HS-27A (cell line): ENCODE measurements at places on chromosomes 4 and X.
A peak's percentile ranks its signal among the peaks of the same experiment; 100 is the strongest.

DNA sequence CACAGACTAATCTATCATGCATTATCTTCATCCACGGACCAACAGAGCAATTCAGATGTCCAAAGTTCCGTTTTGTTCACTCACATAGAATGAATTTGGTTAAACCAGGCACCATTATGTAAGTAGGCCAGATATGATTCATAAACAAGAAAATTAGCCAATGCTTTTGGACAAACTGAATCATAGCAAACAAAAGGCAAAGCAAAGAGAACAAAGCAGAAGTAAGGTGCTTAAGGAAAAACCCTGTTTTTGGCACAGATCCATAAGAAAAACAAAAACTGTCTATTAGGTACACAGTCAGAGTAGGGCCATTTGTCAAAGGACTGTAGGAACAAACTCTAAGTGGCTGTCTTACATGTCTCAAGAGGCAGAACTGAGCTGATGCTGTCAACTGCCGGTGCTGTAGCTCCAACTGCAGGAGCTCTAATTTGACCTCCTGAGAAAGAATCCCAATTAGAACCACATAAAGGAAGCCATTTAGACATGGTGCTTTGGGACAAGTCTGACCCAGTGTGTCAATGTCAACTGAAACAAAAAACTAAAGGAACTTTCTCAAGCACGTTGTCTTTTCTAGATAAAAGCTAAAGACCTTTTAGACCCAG is 146.7 kb downstream of the COL25A1 start:
- no peak for DNase-seq

DNA sequence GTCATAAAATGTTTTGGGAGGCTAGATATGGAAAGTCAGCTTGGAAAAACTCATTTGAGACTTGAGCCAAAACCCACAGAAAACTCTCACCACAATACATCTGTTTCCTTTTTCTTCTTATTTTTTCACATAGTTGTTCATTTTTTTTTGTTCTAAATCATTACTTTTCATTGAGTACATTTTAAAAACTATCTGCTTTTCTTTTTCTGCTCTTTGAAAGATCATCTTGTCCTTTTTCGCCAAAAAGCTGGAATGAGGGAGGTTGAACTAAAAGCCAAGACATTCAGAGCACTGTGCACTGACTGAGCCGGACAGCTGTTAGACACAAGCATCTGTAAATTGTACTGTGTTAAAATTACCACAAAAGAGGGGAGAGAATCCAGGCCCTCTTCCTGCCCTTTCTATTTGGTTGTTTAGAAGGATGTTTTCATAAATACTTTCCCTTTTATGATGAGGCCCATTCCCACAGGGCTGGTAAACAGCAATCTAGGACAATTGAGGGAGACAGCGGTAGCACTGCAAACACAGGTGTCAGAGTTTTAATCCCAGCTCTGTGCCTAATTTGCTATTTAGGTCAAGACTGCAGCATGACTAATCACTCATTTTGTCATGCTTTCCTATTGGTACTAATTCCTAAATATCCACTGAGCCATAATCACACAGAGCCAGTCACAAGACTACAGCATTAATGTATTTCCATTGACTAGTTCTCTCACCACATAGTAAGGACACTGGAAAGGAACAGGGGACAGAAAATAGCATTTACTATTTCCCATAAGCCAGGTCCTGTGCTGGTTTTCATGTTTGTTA is 7.3 kb upstream of the RNF150 start:
- no peak for DNase-seq

GRCh38 chr4:20268028-20268427 is 16.3 kb downstream of the SLIT2 start:
- DNase-seq = no peak

DNA sequence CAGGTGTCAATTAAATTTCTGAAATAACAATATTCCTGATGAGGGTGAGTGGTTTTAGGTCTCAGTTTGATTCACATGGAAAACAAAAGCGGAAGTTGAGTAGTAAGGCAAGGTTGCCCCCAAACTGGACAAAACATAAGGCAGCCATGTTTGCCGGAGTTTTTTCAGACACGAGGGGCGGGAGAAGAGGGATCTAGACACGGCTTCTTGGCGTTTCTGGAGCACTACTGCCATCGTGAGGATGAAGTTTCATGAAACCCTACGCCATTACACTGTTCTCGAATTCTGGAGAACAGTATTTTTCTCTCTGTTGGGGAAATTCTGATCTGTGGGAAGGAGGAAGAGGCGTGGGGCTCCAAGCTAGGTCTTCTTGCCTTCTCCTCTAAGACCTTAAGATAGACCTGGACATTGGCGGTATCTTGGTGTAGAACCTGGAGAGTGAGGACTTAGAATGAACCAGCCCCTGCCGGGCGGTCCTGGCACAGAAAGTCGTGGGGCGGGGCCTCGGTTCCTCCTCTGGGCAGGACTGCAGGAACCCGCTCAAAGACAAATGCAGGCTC is 160.3 kb downstream of the OR13H1 start:
- no peak for DNase-seq

DNA sequence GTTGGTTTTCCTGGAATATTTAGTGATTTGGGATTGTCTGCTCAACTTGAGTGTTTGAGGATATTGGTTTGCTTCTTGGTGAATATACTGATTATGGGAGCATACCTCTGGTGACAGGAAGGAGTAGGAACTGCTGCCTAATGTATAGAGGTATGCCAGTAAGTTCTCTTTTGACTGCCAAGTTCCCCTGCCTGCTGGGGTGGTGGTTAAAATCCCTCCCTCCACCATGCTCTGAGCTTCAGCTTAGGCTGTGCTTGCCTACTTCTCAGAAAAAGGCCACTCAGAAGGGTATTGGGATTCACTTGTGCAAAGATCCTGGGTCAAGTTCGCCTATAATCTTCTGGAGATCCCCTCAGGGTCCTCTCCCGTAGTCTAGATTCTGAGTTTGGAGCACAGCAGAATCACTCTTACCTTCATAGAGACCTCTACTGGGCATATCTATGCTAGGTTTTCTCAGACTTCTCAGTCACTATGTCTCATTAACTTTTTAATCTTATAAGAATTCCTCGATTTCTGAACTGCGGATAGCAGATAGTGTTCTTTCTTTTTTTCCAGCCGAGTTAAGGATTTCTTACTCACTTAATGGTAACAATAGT is 44.7 kb upstream of the DCK start:
- no peak for DNase-seq

GRCh38 chr4:123327346-123327745 is 69.2 kb upstream of the SPRY1 start:
- no peak for DNase-seq

DNA sequence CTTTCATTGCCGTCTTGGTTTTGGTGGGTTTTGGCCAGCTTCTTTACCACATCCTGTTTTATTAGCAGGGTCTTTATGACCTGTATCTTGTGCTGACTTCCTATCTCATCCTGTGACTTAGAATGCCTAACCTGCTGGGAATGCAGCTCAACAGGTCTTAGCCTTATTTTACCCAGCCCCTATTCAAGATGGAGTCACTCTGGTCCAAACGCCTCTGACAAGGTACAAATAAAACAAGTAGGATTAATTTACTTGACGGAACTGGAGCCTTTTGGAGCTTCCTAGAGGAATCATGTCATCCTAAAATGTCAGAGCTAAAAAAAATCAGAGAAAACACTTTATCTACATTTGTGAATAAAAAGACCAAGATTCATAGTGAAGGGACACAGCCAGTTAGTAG is 66.2 kb upstream of the ATXN3L start:
- DNase-seq = no peak

DNA sequence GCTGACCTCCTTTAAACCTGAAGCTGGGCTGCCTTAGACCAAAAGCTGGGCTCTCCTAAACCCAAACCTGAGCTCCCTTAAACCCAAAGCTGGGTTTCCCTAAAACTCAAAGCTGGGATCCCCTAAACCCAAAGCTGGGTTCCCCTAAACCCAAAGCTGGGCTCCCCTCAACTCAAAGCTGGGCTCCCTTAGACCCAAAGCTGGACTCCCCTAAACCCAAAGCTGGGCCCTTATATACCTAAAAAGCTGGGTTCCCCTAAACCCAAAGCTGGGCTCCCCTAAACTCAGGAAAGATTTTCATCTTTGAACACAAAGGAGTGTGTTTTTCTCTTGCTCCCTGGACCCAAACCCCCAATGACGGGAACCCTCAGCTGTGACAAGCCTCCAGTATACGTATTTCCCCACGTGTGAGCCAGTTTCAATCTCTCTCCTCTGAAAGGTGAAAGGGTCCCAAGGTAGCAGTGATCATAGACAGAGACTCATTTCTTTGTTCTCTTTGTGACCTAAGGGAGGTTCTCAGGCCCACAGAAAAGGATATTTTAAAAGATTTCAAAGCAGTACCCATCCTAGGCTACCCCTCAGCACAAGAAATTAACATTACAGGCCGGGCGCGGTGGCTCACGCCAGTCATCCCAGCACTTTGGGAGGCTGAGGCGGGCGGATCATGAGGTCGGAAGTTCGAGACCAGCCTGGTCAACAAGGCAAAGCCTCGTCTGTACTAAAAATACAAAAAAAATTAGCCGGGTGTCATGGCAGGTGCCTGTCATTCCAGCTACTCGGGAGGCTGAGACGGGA is 31.3 kb upstream of the ASMTL start:
- no peak for DNase-seq

GRCh38 chr4:128517739-128518510 is 230.3 kb upstream of the PGRMC2 start:
- peak; percentile 84 for DNase-seq

GRCh38 chr4:144313370-144313769 is 172.9 kb upstream of the GYPA start:
- no peak for DNase-seq
